ENCODE measurements at places on chromosomes 4 and X.

GRCh38 chrX:65745427-65745826, 78.0 kb downstream of the MSN start:
- no peak for DNase-seq

DNA sequence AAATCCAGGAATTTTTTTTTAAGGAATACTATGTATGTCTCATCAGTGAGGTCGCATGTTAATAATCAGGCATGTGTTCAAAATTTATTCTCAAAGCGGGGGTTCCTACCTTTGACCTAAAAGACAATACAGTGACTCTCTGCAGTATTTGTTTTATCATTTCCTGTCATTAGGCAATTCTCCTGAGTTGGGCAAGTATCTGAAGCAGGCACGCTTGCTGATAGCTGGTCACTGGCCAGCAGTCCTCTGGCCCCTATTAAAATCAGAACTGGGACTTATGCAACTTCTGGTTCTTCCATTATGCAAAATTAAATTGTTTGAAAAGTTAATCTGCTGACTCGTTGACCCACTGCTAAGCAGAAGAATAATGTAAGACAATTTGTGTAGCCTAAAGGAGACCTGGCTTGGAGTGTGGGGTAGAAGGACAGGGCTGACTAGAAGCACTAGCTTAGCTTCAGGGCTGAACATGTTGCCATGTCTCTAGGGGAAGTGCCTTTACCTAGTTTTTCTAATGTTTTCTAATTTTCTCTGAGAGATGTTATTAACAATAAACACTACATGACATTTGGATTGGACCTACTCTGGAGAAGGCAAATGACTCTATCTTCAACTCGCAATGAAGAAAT, 36.0 kb upstream of the GABRA2 start:
- no peak for DNase-seq

GRCh38 chr4:48879561-48880442, 26.8 kb downstream of the OCIAD2 start:
- no peak for DNase-seq

- no peak for DNase-seq
Measured at GRCh38 chrX:24148535-24149350, 786 bp upstream of the ZFX start.

DNA sequence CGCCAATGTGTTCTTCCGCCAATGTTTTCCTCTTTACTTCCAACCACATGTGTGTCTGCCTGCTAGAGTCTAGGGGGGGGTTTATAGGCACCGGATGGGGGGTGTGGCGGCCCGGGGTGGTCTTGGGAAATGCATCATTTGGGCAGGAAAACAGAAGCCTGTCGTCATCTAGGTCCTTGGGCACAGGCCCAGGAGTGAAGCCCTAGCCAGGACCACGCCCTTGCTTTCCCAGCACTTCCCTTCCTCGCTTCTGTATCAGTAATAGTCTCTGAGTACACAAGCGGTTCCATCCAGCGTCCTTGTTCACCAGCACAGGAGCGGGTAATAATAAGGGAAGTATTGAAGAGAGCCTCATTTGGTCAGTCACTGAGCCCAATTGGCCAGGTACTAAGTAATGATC, 74.5 kb downstream of the QDPR start:
- no peak for DNase-seq

DNA sequence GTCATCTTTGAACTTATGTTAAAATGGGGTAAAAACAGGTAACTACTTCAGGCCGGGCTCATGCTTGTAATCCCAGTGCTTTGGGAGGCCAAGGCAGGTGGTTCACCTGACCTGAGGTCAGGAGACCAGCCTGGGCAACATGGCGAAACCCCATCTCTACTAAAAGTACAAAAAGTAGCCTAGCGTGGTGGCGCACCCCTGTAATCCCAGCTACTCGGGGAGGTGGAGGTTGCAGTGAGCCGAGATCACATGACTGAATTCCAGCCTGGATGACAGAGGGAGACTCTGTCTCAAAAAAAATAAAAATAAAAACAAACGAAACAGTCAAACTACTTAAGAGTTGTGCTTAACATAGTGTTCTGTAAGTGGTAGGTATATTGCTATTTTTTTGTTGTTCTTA, 2.5 kb downstream of the DDX3X start:
- no peak for DNase-seq

GRCh38 chr4:112492321-112492720, 23.7 kb downstream of the NEUROG2 start:
- no peak for DNase-seq

- no peak for DNase-seq
Measured at GRCh38 chr4:94934864-94935263, 177.1 kb downstream of the BMPR1B start.

DNA sequence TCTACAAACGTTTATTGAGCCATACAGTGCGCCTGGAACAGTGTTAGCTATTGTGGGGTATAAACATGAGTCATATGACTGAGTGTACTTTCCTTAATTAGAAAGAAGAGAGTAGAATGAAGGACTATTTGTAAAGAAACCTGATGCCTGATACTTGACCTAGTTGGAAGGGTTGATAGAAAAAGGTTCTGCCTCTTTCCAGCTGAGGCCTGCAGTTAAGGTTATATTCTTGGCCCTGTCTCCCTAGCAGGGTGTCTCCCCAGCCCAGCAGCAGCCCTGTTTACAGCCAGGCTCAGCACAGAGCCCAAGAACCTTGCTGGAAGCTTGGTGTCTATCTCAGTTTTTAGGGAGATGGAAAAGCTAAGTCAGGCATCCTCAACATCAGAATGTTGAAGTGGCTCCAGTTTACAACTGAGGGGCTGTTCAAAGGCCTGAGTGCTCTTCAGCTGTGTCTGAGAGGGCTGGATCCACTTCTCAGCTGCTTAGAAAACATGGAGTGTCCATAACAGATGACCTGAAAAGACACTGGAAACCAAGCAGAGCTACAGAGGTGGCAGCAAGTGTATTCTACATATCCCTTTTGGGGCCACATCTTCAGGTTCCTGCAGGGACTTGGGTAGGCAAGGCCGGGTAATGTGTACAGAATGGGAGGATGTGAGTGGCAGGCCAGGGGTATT, 21.6 kb downstream of the NYX start:
- no peak for DNase-seq

GRCh38 chrX:67718926-67719325, 175.1 kb downstream of the AR start:
- DNase-seq = no peak

DNA sequence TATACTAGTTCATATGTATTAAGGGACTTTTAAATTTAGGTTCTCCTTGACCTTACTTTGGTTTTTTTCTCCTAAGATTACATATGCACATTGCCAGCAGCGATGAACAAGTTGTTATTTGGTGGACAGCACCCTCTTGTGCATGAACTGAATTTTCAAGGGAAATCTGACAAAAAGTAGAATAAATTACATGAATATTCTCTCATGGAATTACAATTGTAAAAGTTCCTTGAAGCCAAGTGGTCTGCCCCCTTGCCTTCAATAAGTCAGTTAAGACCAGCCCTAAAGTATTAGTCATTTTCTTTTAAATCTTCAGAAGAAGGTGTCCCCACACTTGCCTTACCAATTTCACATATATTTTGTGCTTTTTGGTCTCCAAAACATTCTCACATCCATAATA, 30.7 kb upstream of the SMARCA5 start:
- peak; percentile 5 for DNase-seq

DNA sequence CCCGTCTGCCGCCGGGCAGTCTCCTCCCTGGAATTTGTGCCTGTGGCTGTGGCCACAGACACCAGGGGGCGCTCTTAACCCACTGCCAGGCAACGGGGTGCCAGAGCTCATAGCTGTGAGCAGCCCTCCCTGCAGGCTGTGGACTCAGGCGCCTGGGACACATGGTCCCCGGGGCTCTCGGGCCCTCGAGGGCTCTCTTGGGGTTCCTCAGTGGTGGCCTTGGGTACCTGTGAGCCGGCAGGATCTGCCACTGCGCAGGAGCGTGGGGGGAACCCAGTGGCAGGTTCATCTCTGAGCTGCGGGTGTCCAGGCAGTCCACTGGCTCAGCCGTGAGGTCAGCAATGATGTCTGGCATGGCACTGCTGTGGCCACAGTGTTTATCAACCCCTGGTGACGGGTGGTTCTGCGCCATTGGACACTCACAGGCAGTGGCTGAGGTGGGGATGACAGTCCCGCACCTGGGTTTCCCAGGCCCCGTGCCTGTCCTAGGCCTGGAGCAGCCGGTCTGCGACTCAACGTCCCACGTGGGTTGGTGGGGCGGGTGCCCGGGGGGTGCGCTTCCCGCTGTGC, 37.2 kb downstream of the PCGF3 start:
- DNase-seq = no peak

GRCh38 chrX:119783026-119783425, 8.4 kb downstream of the RPL39 start:
- no peak for DNase-seq

- DNase-seq = no peak
Measured at GRCh38 chr4:56078866-56079265, 130.1 kb downstream of the CEP135 start.

GRCh38 chr4:20916106-20916505, 215.8 kb downstream of the PACRGL start:
- DNase-seq = peak; percentile 20

- DNase-seq = no peak
Measured at GRCh38 chr4:38173935-38174518, 213.8 kb downstream of the PTTG2 start.
